Calu3 (cell line): ENCODE measurements at places on chromosomes 7 and 10.
A peak's percentile ranks its signal among the peaks of the same experiment; 100 is the strongest.

DNA sequence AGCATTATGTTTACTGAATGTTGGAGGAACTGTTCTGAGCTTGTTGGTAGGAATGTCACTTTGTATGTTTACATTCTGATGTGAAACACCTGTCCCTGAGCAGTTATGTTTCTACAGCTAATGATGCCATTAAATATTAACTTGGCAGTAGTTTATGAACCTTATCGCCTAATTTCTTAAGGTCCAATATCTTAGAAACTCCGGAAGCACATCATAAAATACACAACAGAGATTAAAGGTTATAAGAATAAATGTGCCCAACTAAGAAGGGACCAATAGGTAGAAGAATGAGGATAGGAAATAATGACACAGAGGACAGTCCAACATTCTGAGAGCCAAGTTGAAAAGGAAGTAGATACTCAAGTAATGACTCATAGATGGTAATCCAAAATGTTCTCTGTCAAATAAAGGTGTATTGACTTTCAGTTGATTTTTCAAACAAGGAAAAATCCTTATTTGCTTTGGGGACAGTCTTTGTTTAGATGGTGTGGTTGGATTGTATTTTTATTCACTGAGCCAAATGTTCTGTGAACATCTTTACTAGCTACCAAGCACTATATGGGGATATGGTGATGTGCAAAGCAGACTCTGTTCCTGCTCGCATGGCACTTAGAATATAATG is 31.9 kb downstream of the LCOR start:
- DNase-seq: peak; percentile 7

GRCh38 chr7:69534461-69535041 is 63.7 kb upstream of the AUTS2 start:
- DNase-seq: no peak

DNA sequence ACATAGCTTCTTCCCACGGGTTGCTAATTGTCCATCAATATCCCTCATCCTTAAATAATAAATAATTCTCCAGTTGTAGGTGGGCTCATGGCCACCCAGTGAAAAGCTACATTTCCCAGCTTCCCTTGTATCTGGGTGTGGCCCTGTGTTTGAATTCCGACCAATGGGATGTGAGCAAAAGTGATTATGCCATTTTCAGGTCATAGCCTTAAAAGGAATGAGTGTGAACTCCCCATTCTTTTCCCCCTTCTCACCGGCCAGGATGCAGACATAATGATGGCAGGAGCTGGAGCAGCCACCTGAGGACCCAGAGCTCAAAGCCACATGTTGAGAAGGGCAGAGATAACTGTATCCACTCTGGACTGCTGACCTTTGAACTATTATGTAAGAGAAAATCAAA is 30.3 kb upstream of the CALU start:
- DNase-seq: no peak

GRCh38 chr7:98860071-98860470 is 9.7 kb downstream of the TMEM130 start:
- DNase-seq: no peak

DNA sequence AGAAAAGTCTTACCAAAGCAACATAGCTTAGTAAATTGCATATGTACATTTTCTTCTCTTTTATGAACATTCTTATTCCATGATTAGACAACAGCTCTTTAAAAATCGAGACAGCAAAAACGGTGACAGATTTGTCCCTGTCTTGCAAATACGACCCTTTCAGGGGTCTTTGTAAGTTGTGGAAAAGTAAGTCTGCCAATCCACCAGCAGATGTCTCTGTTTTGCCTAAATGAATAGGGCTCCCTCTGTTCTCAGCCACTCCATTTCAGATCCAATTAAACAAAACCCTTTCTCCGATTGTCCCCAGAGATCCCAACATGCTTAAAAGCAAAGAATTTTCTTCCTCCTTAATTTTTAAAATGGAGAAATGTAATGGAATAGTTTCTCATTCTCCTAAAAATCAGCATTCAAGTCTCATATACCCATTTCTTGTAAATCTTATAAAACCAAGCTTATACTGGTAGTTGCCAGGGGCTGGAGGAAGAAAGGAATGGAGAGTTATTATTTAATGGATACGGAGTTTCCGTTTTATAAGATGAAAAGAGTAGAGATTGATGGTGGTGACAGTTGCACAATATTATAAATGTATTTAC is 61.0 kb upstream of the NFE2L3 start:
- peak; percentile 27 for DNase-seq

- no peak for DNase-seq
Observed at GRCh38 chr7:5546626-5547025, 123.0 kb upstream of the TNRC18 start.

DNA sequence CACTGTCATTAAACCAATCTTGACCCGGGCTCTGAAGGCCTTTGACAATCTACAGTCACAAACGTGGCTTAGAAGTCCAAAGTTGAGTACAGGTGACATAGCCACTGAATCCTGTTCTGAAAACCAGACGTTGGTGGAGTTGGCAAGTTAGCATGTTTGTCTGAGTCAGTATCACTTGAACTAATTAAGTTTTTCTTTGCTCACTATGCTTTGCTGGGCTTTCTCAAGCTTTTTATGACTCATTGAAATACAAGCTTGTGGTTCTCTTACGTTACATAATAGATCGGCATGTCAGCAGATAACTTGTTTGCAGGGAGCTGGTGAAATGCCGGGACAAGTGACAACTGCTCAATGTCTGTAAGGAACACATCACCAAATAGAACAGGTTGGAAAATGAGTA is 53.8 kb downstream of the ARL5B start:
- peak; percentile 40 for DNase-seq

DNA sequence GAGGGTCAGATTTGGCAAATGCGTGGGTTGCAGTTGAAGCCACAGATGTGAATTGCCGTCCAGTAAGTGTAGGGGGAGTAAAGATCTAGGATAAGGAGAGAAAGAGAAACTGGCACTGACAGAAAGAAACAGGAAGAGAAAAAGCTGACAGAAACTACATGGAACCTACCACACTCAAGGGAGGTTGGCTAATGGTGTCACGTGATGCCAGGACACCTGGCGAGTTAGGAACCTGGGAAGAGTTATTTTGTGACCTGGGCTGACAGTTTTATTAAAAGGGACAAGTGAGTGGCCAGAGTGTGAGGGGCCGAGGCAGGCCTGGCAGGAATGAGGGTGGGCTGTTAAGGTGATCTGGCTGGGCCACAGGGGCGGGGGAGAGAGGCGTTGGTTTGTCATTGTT is 188.7 kb downstream of the ADARB2 start:
- no peak for DNase-seq

DNA sequence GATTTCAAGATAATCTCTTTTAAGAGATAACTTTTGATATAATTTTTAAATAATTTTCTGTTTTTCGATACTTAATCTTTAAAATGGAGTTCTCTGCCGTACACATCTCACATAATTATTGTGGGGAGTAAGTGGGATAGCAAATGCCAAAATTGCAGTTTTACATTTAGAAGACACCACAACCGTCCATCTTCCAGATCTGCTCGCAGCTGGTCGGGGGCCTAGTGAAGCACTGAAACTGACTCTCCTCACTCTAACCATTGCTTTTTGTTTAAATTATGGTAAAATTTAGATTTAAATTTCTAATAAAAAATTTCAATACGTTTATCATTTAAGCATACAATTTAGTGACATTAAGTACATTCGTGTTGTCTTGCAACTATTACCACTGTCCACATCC is 94.2 kb downstream of the PRR15 start:
- no peak for DNase-seq

DNA sequence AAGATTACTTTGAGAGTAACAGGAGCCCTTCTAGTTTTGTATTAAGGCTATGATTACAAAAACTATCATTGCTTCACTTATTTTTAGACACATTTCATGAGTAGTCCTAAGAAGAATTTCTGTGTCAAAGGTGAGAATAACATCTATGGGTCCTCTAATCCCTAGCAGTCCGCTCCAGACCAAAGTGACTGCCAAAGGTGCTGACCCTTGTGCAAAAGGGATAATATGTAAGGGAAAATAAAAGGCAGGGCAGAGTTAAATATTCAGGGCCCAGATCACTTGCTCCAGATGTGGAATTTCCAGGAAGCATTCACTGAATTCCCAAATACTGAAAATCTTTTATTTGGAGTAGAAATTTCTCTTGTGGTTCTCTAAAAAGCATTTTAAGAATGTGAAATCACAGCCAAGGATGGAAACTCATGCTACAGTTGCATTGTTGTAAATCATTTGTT is 29.3 kb downstream of the RHOBTB1 start:
- no peak for DNase-seq

- DNase-seq: no peak
Observed at GRCh38 chr10:16923309-16923708, 106.1 kb upstream of the RSU1 start.

DNA sequence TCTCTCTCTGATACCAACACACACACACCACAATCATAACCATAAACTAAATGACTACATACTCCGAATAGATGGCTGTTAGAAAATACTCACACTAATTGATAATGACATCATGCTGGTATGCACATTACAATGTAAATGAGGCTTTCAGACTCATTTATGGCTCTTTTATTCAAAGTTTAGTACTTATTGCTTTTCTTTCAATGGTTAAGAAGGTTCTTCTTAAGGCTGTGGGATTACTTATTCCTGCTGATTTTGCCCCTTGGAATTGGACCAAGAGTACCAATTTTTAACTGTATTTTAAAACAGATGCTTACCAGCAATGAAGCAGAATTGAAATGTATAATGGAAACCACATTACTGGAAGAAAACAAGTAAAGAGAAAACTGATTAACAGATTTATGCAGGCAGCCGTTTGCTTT is 20.6 kb upstream of the CABCOCO1 start:
- no peak for DNase-seq

DNA sequence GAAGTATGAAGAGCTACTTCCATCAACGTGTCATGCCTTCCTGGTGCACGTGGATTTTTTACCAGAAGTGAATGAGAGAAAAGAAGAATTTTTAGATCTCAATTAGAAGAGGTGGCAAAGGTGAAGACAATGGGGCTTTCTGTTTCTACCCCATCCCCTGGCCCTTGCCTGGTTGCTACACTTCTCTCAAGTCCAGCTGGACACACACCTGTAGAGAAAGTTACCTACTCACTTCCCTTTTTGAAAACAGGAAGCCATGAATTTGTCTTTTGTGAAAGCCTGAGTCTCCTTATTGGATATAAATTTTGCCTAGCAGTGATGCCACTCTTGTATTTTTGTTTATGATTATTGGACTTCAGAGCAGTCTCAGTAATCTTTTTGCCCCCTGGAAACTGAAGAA is 142.9 kb upstream of the AKR1E2 start:
- DNase-seq: no peak

DNA sequence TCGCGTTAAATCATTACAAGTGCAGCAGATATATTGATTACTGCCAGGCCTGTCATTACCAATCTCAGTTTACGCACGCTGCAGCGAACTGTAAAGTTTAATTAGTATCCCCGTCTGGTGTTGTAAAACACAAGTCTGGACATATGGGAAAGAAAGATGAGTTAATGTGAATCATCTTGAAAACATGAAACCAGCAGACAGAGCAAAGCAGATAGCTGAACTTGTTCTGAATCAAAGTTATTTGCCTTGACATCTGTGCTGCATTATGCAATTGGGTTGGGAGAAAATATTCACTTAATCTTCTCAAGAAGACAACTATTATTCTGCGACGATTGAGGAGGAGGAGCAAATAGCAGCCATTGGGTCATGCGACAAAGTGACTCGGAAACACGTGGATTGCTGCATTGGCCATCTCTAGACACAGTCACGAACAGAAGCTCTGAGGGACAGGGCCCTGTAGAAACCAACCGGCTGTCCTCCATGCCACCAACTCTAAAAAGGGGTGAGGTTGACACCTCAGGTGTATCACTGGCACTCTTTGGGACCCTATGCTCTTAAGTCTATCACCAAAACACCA is 156.3 kb upstream of the C7orf33 start:
- DNase-seq: no peak

- no peak for DNase-seq
Observed at GRCh38 chr7:152366662-152367061, 69.1 kb downstream of the KMT2C start.

- DNase-seq: no peak
Observed at GRCh38 chr7:139500770-139501138, 17.3 kb upstream of the KLRG2 start.

GRCh38 chr10:9193120-9193519 is 1138.6 kb downstream of the GATA3 start:
- DNase-seq: no peak

DNA sequence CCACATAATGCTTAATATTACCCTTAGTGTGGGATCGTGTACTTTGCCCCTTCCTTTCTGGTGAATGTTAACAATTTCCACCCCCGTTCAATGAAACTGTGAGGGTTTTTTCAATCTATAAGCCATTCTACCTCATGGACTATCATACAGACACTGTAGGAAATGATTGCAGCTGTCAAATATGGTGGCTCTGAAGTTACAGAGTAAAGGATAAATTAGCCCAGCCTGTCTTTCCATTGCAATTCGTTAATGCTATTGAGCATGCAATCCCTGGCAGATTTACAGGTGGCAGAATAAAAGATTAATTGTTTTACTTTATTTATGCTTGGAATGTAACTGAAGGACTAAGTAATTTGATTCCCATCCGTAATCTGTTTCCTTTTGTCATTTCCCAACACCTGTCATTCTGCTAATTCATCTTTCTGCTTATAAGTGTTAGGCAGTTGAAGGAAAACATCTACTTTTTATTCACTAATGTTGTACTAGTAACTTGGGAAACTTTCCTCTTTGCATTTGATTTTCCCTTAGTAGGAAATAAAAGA is 1211.6 kb upstream of the LRRN3 start:
- no peak for DNase-seq

GRCh38 chr7:141053626-141054025 is 20.2 kb upstream of the TMEM178B start:
- no peak for DNase-seq

DNA sequence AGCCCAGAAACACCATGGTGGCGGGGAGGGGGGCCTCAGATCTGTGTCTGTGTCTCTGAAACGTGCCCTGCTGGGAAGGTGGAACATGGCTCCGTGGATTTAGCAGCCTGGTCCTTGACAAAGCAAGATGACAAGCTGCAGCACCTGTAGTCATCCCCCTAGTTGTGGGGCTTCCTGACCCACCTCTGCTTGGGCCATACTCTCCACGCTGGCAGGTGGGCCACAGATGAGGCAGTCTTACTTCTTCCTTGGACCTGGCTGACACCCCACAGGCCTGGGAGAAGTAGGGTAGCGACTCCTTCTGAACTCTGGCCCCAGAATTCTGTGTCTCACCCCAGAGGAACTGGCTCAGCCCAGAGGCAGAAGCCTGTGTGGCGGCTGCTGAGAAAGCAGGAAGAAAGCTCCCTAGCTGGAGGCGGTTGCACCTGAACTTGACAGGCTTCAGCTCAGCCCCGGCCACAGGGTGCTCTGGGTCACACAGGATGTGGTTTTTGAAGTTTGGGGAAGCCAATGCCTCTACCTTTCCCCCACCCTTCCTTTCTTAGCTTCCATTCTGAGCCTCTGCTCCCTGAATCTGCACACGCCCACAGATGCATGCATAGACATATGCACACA is 113.9 kb downstream of the ABLIM1 start:
- DNase-seq: peak; percentile 56
